ENCODE measurements at places on chromosomes 16 and 17. TPM values are rescaled to one million over a fixed set of nuclear protein-coding genes. Genes with fewer than 3 reads are reported as not detected.

The SCARF1 gene
- total RNA-seq, result 172 TPM

The KRTAP4-9 gene
- total RNA-seq, result not detected

The DDX52 gene
- 41.0 TPM for total RNA-seq

The CPNE7 gene
- 0.85 TPM for total RNA-seq

GRCh38 chr16:72787514-72788268, 260.2 kb downstream of the ZFHX3 start:
- peak; percentile 77 for DNase-seq

DNA sequence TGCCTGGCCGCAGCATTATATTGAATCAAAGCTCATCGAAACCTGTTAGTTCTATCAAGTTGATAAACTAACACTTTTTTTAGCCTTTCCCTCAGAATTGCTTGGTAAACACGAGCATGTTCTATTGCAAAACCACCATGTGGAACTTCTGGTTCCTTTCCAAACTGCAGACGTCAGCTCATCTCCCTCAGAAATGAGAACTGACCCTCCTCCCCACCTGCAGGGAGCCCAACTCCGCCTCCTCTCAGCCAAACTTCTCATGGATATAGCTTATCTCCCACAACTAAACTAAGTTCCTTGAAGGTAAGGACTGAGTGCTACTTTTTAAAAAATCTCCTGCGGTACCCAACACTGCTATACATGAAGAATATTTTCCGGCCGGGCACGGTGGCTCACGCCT, 6.7 kb downstream of the SHMT1 start:
- DNase-seq, result no peak

GRCh38 chr16:60060731-60061130, 1326.6 kb upstream of the GOT2 start:
- DNase-seq, result peak; percentile 26

DNA sequence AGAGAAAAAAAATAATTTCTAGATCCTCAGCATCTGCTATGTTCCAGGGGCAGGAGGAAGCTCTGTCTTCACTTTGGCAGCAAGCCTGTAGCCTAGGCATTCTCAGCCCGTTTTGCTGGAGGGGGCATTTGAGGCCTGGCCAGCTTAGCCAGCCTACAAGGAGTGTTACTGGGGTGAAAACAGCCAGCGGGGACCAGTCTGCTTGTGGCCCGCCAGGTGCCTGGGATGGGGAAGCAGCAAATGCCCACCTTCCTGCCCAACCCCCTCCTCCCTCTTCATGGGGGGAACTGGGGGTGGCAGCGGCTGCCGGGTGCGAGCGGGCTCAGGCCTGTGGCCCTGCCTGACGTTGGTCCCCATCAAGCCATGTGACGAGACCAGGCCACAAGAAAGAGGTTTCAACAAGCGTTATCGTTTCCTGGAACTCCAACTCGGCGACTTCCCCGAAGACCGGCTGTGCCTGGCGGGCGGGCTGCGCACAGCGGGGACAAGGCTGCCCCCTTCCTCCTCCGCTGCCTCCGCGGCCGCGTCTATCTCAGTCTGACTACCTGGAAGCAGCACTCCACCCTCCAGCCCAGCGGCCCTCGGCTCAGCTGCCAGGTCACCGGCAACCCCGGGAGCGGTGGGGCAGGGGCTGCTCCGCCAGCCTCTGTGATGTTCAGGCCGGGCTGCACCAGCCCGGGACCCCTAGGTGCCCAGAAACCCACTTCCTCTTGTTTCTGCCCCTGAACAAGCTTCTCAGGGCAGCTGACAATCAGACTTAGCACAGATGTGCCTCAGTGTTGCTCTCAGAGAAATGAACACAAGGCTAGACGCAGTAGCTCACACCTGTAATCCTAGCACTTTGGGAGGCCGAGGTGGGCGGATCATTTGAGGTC, 22.9 kb downstream of the SOCS1 start:
- no peak for DNase-seq

GRCh38 chr17:78351449-78352006, 8.3 kb downstream of the SOCS3 start:
- no peak for DNase-seq

DNA sequence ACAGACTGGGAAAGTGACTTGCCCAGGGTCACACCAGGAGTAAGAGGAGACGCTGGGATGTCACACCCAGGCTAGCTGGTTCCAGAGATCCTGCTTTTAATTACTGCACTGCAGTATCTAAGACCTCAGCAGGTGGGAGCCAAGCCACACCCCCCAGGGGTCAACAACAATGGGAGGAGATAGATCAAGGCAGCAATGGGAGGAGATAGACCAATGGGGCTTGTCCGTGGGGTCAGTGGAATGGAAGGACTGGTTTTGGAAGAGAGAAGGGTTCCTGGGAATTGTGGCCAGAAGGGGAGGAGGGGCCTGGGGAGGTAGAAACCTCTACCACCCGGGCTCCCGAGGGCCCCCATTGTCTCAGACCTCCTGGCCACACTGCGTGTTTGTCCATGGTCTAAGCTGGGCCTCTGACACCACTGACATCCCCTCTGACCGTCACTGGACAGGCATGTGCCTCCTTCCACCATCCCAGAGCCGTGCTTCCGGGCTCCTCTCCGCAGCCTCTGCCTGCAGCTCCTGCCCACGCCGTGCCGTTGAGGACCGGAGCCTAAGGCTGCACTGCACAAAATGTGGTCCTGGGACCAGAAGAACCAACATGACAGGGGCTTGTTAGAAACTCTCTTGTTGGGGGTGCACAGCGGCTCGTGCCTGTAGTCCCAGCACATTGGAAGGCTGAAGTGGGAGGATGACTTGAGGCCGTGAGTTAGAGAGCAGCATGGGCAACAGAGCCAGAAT, 69.8 kb upstream of the RPH3AL start:
- DNase-seq, result no peak

Data from dermis blood vessel endothelial cell (primary cell).